ENCODE measurements at places on chromosomes 13 and 19.

GRCh38 chr19:40768869-40769268 lies 6.5 kb upstream of the MIA start:
- DNase-seq, result no peak

DNA sequence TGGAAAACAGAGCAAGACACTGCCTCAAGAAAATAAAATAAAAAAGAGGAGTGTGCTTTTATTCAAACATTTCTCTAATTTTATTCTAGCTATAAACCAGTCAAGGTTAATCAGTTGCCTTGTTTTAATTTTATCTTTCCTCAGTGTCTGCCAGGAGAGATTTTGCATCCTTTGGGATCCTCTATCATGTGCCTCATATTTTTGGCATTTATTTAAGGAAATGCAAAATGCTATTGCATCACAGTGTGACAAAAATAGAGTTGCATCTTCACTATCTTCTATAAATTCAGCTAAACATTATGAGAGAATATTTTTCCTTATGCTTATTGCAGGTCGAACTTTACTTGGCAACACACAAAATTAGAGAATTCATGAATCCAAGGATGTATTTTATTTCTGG lies 639.0 kb upstream of the KLF12 start:
- DNase-seq, result no peak

GRCh38 chr13:43273362-43273761 lies 250.0 kb downstream of the DNAJC15 start:
- no peak for DNase-seq

DNA sequence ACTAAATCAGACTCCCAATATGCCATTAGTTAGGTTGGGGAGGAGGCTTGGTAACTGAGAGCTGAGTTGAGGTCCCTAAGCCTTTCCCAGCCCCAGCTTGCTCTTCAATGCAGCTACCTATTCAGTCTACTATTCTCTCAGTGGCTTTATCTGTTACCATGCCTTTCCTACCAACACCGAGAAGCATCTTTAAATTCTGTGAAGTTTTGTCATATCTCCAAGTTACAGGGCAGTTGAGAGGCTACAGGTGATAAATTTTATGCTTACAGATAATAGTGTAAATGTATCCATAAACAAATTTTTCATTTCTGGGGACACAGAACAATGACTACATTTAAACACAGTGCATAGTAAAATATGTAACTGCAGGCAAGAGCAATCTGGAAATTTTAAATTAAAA lies 110.6 kb downstream of the ELF1 start:
- no peak for DNase-seq

DNA sequence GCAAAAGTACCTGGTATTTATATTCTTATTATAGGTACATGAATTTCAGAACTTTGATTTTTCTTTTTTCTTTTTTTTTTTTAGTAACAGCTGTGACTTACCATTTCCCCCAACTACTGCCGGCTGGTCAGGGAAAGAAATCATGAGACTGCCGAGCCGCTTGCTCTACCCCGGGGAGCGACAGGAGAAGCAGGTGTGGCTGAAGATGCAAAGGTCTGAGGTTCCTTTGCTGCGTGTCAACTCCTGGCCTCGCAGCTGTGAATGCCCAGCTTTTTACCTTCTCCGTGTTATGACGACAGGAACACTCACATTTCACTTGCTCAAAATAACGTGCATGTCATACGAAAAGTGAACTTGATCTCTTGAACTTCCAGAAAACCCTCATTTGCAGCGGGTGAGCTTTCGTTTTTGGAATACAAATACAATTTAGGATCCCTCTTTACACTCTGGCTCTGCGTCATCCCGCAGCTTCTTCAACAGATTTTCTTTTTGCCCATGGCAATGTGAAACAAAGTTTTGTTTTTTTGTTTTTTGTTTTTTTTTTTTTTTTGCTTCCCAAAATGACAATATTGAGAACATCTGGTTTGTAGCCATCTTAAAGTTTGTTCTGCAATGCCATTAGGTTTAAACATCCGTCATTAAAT lies 117.9 kb downstream of the EFNB2 start:
- DNase-seq, result no peak

DNA sequence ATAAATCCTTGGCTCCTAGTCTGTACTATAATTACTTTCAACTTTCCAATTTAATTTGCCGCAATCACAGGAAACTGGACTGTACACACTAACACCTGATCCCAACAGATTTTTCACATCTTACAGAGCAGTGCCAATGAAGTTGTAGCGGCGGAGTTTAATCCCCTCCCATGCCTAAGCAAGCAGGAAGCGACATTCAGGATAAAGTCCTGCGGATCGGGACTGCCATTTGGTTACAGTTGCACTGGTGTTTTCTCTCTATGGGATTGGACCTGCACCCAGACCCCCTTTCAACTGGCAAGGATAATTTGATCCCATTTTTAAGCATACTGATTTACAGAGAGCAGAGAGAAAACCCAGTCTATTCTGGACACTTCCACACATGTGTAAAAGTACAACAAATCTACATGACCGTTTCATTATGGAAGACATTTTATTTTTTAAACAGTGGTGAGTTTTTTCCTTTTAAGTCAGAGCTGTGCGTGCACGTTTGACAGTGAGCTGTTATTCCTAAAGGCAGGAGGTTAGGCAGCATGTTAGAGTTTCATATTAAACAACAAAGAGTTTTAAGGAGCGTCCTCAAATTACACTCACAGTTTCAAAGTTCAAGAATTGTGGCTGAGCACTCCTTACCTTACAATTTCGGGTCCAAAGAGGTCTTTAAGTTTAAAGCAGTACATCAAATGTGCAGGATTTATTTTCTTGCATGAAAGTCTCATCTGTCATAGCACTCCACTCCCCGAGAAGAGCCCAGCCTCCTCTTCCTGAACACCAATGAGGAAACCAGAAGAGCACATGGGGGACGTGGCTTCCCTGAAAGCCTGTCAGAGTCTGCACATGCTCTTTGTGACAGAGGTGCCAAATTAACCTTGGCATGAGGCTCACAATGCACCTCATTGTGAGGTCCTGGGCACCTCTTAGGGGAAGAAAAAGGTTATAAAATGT lies 141.6 kb upstream of the RFC3 start:
- DNase-seq, result peak; percentile 37

- DNase-seq, result no peak
Observed at GRCh38 chr13:89361909-89362308, 1690.7 kb downstream of the SLITRK5 start.

GRCh38 chr19:6047741-6048251 lies 62.5 kb downstream of the RFX2 start:
- peak; percentile 36 for DNase-seq

DNA sequence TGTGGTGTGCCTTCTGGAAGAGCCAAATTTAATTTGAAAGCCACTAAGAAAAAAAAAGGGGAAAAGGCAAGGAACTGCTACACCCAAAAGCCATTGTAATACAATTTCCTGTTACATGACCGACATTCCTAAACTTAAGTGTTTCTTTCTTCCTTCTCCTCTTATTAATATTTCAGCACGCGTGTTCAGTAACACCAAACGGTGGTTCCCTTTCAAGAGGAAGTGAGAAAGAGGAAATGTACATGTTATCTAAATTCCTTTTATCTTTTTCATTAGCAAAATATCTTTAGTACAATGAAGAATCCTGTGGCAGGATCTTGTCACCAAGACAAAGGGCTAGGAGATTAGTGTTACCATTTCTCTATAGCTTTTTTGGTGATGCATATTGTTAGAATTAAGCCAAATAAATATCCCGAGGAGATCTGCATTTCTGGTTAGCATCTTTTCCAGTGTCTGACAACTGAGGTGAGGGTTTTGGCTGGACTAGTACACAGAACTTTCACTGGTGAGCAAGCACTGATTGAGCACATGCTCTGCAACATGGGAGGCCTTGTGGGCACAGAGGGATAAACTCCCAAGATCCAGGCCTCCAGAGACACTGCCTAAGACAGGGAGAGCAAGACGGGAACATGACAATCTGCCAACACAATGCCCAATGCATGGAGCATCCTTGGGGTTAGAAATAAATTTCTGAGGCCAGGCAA lies 22.1 kb downstream of the LATS2 start:
- DNase-seq, result peak; percentile 8

DNA sequence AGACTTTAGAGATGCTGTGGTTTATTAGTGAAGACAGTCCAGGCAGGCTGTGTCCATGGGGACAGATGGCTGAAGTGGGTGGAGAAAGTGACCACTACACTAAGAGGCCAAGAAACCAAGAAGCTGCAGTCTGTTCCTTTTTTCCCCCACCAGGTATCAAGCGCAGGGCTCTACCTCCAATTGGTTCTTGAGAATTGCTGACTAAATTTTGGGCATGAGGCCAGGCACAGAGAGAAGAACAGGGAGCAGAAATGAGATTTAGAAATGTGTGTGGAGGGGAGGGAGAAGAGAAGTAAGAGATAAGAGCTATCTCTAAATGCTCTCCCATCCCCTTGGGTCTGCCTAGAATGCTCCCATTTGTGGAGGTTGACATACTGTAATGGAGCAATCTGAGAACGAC lies 12.3 kb upstream of the CYSLTR2 start:
- DNase-seq, result no peak

DNA sequence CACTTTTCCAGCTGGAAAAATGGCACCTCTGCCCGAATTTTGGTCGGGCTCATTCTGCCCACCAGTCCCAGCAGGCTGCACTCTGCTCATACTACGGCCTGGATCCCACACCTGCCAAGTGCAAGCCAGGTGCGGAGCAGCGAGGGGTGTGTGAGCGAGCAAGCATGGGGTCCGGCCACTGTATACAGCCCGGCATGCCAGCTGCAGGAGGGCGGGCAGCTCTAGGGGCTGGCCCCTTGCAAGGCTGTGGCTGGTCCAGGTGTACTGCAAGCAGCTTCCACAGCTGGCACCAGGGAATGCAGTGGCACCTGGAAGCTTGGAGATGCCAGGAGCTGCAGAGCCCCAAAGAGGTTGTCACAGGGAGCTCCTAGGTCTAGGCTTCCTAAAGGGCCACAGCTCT lies 2.7 kb upstream of the INTS6 start:
- DNase-seq, result no peak

GRCh38 chr13:35144166-35144890 lies 202.3 kb downstream of the NBEA start:
- DNase-seq, result no peak

- DNase-seq, result peak; percentile 75
Observed at GRCh38 chr19:2616741-2617392, 85.6 kb downstream of the GNG7 start.

DNA sequence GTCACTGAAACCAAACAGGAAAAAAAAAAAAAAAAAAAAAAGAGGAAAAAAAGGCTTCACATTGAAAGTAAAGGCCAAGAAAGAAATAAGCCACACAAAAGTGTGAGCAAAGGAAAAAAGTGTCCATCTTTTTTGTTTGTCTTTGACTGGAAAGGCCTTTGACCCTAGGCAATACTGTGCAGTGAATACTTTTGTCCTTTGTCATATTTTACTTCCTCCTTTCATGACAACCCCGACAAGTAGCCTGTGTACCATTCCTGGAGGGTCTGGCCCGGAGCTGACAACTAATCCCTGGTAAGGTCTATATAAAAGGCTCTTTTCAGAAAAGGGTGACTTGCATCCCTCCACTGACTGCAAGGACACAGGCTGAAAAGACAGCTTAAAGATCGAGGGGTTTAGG lies 12.9 kb upstream of the MICU2 start:
- DNase-seq, result no peak

DNA sequence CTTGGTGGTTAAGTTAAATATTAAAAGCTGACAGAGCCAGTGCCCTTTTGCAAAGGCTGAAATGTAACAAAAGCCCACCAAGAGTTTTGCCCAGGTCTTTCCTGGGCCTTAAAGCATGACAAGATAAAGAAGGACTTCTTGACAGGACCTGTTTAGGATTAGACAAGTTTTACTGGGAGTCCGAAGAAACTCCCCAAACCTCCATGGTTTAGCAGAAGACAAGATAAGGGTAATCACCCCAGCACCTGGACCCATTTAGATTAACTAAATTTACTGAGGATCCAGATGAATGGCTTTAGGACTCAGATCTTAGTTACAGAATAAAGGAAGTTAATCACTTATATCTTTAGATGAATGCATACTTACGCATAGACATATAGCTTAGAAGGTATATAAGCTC lies 14.8 kb upstream of the UFM1 start:
- no peak for DNase-seq

- no peak for DNase-seq
Observed at GRCh38 chr13:35990196-35990595, 141.0 kb downstream of the DCLK1 start.

- DNase-seq, result no peak
Observed at GRCh38 chr19:33171916-33172359, 22.2 kb upstream of the LRP3 start.

DNA sequence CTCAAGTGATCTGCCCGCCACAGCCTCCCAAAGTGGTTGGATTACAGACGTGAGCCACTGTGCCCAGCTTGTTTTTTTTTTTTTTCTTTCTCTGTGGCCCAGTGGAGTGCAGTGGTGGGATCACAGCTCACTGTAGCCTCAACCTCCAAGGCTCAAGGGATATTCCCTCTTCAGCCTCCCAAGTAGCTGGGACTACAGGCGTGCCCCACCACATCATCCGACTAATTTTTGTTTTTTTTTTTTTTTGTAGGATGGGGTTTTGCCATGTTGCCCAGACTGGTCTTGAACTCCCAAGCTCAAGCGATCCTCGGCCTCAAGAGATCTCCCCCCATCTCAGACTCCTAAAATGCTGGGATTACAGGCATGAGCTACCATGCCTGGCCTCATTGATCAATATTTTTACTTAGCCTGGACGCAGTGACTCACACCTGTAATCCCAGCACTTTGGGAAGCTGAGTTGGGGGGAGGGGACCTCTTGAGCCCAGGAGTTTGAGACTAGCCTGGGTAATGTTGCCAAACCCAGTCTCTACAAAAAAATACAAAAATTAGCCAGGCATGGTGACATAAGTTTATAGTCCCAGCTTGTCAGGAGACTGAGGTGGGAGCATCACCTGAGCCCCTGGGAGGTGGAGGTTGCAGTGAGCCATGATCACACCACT lies 1.7 kb downstream of the SAE1 start:
- DNase-seq, result no peak

DNA sequence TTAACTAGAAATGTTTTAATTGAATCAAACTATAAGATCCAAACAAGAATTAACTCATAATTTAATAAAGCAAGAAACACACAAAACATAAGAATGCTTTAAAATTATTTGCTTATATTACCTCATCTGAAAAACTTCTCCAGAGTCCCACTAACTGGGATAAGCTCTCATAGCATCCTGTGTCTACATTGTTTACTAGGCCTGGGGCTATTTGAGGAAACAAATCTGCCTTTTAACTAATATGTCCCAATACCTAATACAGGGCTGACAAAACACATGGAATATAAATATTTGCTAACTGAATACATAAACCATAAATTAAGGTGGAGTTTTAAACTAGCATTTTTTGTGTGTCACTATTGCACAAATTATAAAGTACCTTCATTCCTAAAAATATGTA lies 1399.8 kb upstream of the SLC10A2 start:
- no peak for DNase-seq
